Activated T-cell treated with anti-CD3 and anti-CD28 coated beads for 1 hour (primary cell): ENCODE measurements at places on chromosomes 12 and 14.

- DNase-seq: no peak
Observed at GRCh38 chr14:67744046-67744445, 42.4 kb downstream of the RDH12 start.

DNA sequence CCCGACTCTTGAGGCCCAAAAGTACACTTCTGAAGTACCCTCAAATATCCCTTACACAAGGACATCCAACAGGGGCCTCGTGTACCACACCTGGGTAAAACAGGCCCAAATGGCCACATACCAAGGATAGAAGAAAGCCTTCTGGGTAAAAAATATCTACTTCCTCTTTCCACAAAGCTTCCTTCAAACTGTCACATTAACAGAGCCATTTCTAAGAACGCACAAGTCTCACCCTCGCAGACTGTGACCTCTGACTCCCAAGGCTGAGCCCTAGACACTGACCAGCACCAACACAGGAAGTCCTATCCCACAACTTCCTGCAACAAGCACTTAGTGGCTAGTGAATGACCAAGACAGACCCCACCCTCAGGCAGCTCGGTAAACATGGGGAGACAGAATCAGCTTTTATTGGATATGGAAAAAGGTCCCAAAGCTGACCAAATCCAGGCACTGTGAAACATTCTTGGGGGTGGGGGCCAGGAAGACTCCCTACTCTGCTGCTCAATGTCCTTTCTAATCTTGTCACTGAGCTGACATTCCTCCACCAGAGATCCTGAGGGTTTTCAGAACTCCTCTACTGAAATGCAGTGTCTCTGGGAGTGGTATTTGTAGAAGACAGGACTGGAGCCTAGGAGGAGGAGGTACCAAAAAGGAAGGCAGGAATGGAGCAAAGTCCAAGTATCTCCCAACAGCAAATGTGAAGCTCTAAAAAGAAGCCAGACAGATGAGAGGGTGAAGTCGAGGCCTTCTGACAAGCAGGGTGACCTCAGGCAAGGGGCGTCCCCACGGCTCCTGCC is 15.9 kb downstream of the KCTD10 start:
- no peak for DNase-seq

GRCh38 chr14:66177935-66178334 is 308.2 kb upstream of the CCDC196 start:
- DNase-seq: no peak

GRCh38 chr14:78617735-78618134 is 447.6 kb downstream of the NRXN3 start:
- DNase-seq: no peak

DNA sequence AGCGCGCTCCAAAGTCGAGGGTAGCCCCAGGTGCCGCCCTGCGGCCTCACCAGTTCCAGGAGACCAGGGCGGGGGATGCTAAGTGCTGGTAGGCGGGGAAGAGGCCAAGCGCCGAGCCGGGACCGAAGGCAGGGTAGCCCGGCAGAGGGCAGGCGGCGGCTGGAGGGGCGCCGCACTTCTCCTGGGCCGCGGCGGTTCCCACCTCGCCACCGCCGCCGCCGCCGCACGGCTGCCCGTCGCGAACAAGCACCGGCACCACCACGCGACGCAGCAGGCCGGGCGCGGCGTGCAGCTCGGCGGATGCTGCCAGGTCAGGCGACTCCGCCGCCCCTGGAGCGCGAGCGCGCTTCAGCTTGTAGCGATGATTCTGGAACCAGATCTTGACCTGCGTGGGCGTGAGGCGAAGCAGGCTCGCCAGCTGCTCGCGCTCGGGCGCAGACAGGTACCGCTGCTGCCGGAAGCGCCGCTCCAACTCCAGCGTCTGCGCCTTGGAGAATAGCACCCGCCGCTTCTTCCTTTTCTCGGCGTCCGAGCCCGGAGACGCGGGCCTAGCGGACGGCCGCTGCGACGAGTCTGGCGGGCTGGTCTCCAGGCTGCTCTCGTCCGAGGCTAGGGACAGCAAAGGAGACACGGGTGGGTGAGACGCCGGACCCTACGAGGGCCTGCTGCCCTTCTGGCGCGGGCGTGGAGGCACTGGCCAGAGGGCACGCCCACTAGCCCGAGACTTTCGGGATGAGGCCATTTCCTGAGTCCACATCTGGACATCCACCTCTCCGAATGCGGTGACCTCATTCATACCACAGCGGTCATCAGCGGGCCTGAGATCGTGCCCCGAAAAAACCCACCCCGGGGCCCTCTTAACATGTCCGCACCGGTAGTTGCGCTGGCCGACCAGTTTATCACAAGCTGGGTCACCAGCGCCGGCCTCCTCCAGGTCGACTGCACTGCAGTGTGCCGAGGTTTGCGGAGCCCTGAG is 1.3 kb downstream of the NKX2-8 start:
- DNase-seq: no peak

- DNase-seq: no peak
Observed at GRCh38 chr12:106855221-106855758, 80.8 kb downstream of the RIC8B start.

GRCh38 chr14:86357119-86357518 is 827.2 kb downstream of the FLRT2 start:
- DNase-seq: no peak

GRCh38 chr14:73236752-73237218 is 521 bp upstream of the PAPLN start:
- no peak for DNase-seq

- DNase-seq: no peak
Observed at GRCh38 chr12:13339538-13339937, 143.0 kb downstream of the EMP1 start.

GRCh38 chr12:108633081-108633533 is 587 bp downstream of the SELPLG start:
- DNase-seq: no peak
